ENCODE measurements at places on chromosomes 13 and 19.
A peak's percentile ranks its signal among the peaks of the same experiment; 100 is the strongest.

DNA sequence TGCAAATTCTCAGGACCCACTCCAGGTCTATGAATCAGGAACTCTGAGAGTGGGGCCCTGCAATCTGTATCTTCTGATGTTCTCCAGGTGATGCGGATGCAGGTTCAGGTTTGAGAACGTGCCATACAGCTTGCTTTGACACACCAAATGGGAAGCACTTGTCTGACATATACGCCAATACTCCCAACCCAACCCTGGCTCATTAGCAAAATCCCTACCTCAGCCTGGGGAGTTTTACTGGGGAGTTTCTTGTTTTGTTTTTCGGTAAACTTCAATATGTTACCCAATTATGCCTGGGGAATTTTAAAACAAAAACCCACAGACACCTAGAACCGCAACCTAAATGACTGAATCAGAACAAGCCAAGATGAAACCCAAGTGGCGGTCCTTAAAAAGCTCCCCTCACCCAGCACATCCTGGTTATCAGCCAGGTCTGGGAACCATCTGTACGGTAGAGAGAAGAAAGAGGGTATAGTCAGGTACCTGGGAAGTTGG, 41.2 kb downstream of the ABCC4 start:
- no peak for DNase-seq

GRCh38 chr19:16608290-16608739, 19.7 kb downstream of the MED26 start:
- no peak for DNase-seq

GRCh38 chr13:50635504-50635903, 208.0 kb downstream of the DLEU7 start:
- DNase-seq, result no peak

- DNase-seq, result no peak
Observed at GRCh38 chr19:4506449-4507149, 11.7 kb downstream of the PLIN4 start.

DNA sequence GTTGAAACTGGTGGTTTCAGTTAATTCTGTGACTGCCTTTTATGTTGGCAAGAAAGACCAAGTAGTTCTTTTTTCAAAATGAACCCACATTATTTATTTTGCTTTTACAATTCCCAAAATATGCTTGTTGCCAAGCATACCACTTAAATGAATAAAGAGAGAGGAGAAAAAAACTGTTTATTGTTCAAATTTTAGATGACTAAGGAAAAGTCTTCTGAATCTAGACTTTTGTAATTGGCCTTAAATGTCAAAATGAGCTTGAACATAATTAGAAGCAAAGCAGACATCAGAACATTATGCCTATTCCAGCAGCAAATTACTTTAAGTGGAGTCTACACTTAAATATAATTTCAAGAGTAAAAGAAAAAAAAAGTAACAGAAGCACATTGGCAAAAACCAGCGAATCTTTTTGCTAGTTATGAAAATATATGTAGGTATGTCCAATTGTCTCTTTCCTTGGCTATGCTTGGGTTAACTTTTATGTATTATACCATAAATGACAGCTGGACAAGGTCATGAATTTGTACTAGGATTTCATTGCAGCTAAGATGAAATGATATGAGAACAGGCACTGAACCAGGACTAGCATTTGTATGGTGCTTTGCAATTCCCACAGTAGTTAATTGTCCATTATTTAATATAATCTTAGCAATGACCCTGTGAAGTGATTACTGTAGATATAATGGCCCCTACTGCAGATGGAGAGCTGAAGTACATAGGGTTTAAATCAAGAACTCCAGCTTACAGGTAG, 211.9 kb downstream of the NALCN start:
- no peak for DNase-seq

DNA sequence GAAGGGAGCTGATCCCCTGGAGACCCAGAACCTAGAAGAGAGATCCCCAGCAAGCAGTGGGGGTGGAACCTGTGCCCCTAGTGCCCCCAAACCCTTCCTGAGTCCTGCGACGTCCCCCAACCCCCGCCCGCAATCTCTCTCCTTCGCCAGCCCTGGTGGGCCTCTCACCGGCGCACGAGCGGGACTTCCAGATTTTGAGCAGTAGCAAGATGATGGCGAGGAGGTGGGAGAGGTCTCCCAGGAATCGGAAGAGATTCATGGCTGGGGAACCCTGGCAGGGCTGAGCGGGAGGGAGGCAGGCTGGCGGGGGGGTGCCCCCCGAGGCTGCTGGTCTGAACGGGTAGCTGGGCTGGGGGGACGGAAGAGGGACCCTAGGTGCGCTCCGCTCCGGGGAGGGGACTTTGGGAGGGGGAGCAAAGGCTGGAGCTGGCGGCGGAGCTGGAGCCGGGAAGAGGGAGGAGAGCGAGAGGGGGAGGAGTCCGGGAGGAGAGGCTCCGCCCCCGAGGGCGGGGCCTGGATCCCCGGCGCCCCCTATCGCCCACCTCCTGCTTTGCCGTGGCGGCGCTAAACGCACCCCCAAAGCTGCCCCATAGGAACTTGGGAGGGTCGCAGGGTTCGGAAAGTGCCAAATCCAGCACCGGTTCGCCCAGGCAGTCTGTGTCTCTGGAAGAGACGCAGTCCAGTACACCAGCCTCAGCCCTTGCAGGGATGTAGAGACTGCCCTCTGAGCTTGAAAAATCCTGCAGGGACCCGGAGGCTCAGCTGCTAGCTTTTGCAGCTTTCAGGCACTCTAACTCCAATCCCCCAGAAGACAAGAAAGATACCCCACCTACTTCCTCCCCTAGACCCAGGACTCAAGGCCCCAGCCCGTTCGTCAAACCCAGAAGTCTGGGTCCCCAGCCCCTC, at the start of gene KDELR1:
Gene KDELR1, minus strand, starts transcription at position 452 of the 906 bp plus-strand sequence. Its CDS starts 193 bp downstream, at position 259.
- no peak for DNase-seq

DNA sequence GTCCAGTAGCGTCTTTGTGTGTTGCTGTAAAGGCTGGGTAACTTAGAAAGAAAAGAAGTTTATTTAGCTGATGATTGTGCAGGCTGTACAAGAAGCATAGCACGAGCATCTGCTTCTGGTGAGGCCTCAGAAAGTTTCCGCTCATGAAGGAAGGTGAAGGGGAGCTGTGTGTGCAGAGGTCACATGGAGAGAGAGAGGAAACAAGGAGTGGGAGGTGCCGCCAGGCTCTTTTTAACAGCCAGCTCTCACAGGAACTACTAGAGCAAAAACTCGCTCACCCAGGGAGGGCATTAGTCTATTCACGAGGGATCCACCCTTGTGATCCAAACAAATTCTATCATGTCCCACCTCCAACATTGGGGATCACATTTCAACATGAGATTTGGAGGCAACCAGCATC, 99.8 kb downstream of the GPR12 start:
- DNase-seq, result no peak

- no peak for DNase-seq
Observed at GRCh38 chr13:99501848-99502301, 603 bp downstream of the TM9SF2 start.

DNA sequence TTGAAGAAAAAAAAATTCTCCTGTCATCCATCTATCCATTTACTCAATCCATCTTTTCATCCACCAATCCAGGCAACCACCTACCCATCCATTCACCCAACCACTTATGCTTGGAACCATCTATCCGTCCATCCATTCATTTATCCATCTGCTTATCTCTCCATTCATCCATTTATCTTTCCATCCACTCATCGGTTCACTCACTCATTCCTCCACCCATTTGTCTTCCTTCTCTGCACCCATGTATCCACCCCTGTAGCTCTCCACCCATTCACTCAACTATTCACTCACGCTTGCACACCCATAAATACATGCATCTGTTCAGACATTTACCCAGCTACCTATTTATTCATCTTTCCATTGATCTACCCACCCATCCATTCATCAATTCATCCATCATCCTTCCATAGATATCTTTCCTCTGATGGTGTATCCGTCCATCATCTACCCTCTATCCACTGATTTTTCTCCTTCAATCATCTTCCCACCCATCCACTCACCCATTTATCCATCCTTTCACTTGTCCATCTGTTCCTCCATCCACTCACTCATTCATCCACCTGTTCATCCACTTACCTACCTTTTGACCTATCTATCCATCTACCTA, 9.5 kb downstream of the NPHS1 start:
- no peak for DNase-seq

DNA sequence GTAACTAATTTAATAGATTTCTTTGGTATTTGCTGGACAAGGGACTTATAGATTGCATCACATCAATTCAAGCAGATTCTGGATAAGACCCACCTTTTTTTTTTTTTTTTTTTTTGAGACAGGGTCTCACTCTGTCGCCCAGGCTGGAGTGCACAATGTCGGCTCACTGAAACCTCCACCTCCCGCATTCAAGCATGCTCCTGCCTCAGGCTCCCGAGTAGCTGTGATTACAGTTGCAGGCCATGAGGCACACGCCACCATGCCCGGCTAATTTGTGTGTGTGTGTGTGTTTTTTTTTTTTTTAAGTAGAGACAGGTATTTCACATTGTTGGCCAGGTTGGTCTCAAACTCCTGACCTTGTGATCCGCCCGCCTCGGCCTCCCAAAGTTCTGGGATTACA, 4.2 kb upstream of the PRODH2 start:
- no peak for DNase-seq

GRCh38 chr13:50509771-50510441, 333.6 kb downstream of the DLEU7 start:
- no peak for DNase-seq

GRCh38 chr19:10191347-10191746, 3.4 kb downstream of the DNMT1 start:
- peak; percentile 20 for DNase-seq

DNA sequence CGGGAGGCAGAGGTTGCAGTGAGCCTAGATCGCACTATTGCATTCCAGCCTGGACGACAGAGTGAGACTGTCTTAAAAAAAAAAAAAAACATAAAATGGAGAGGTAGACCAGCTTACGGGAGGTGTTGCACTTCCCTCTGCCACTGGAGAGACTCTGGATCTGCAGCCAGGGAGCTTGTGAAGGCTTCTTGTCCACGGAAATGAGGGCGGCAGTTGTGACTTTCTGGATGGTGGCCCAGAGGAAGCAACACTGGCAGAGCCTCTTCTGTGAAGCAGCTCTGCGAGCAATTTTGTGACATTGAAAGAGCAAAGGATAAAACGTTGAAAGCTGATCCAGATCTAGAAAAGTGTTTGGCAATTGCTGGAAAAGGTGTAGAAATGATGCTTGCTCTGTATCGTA, 10.4 kb downstream of the SPINT2 start:
- no peak for DNase-seq

GRCh38 chr13:51152701-51153100, 41.6 kb upstream of the C13orf42 start:
- DNase-seq, result no peak

GRCh38 chr19:4350726-4351125, 7.4 kb downstream of the MPND start:
- no peak for DNase-seq

DNA sequence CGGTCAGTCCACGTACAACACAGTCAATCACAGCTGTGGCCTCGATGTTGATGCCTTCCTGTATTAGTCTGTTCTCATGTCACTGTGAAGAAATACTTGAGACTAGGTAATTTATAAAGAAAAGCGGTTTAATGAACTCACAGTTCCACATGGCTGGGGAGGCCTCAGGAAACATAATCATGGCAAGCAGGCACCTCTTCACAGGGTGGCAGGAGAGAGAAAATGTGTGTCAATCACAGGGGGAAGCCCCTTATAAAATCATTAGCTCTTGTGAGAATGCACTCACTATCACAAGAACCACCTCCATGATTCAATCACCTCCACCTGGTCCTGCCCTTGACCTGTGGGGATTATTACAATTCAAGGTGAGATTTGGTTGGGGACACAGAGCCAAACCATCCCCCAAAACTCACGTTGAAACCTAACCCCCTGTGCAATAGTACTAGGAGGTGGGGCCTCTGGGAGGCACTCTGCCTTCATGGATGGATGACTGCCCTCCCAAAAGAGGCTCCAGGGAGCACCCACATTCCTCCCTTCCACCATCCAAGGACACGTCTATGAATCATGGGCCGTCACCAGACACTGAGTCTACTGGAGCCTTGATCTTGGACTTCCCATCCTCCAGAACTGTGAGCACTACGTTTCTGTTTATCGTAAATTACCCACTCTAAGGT, 2.3 kb upstream of the PROZ start:
- DNase-seq, result no peak

DNA sequence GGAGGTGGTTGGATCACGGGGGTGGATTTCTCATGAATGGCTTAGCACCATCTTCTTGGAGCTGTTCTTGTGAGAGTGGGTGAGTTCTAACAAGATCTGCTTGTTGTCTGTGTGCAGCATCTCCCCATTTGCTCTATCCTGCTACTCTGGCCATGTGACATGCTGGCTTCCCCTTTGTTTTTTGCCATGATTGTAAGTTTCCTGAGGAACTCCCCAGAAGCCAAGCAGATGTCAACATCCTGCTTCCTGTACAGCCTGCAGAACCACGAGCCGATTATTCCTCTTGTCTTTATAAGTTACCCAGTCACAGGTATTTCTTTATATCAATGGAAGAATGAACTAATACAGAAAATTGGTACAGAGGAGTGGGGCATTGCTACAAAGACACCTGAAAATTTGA, 2.3 kb upstream of the SIGLEC12 start:
- DNase-seq, result no peak

DNA sequence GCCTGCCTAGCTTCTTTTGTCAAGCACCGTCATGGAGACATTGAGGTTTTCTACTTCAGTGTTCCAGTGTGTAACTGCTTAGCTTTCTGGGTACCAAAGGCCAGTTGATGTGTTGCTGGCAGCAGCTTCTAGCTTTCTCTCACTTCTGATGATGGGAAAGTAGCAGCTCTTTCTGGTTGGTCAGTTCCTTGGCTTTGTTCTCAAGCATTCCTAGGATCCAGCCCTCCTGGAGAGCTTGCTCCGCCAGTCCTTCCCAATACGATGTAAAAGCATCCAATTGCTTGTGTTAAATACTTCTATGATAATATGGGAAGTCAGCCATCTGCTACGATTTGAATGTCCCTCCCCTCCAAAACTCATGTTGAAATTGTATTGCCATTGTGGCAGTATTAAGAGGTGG, 182.8 kb downstream of the UGGT2 start:
- no peak for DNase-seq

- DNase-seq, result no peak
Observed at GRCh38 chr19:49767381-49767780, 580 bp downstream of the AP2A1 start.
